ENCODE measurements at places on chromosomes 7 and 10. TPM values are rescaled to one million over a fixed set of nuclear protein-coding genes. Genes with fewer than 3 reads are reported as not detected.

GRCh38 chr7:2164646-2165045 is 68.1 kb downstream of the MAD1L1 start:
- DNase-seq: no peak

CCZ1 gene
- total RNA-seq: 55.3 TPM

H2BK1 gene
- not detected for total RNA-seq

DNA sequence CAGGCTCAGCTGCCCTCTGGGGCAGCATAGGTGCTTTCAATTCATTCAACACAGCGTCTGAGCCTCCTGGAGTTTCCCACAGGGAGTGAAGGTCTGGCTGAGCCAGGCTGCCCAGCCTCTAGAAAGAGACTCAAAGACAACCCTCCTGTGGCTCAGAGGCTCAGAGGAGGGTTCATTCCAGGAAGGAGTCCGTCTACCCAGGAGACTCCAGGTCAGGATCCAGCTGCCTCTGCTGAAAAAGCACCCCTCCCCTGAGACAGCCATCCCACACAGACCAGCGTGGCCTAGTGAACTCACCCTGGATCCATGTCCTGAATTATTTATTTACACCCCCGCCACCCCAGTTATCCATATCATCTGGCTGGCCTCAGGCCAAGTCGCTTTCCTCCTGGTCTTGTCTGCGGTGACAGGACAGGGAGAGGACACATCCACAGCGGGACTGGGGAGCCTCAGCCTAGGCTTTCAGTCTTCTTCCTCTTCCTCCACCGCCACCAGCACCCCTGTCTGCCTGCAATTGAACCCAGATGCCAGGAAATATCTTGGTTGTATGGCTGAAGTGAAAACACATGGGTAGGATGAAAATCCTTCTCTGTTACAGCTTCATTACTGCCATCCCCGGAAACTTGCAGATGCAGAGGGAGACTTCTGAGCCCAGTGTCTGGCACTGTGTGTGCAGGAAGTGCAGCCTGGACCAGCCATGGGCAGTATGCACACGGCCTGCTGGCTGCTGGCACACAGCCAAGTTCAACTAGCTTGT is 44.0 kb upstream of the COL13A1 start:
- no peak for DNase-seq

DNA sequence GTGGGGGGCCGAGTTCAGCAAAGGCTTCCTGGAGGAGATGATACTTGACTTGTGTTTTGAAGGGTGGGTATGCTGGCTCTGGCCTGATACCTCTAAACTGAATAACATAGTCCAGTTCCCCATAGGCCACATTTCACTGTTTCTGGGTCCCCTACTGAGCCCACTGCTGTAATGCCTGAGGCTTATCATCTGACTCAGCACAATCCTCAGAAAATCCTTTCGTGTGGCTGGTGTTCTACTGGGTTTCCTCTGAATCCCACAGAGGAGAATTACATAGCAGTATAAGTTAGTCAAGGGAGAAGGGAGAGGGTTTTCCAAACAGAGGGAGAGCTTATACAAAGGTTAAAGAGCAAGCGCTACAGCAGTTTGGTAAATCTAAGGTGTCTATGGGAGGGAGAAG is 2.8 kb upstream of the R3HCC1L start:
- DNase-seq: no peak

SLC29A3 gene
- total RNA-seq: 6.5 TPM

PHYHIPL gene
- not detected for total RNA-seq

- no peak for DNase-seq
Observed at GRCh38 chr10:14949291-14949690, 4.6 kb downstream of the DCLRE1C start.

GRCh38 chr10:26468700-26469099 is 30.6 kb downstream of the APBB1IP start:
- DNase-seq: no peak

OTUD1 gene
- 10.2 TPM for total RNA-seq

DNA sequence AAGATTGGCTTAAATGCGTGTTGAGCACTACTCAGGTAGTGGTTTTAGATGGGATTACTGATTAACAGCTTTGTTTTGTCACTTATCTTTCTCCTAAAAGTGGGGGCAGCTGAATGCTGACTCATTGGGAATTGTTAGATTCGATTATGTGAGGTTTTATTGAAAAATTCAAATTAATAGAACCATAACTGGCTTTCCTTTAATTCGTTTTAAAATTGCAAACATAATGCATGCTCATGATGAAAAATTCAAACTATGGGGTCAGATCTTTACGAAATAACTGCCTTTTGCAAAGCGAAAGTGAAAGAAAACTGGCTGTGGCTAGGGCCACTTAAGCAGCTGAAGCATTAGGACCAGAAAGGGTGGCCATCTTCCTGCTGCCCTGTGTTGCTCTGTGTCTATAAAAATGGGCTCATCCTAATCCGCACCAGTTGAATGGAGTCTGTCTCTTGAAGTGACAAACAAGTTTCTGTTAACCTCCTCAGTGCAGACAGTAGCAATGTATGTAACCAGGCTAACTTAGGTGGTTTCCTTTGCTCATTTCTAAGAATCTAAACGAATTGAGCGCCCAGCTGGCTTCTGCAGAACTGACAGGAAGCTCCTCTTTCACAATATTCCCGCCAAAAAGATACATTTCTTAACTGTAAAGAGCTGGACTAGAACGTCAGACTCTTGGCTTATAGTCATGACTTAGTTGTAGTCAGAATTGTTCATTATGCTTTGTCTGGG is 27.8 kb downstream of the DENND10 start:
- no peak for DNase-seq

GRCh38 chr10:3411044-3411443 is 238.5 kb upstream of the PITRM1 start:
- no peak for DNase-seq

DNA sequence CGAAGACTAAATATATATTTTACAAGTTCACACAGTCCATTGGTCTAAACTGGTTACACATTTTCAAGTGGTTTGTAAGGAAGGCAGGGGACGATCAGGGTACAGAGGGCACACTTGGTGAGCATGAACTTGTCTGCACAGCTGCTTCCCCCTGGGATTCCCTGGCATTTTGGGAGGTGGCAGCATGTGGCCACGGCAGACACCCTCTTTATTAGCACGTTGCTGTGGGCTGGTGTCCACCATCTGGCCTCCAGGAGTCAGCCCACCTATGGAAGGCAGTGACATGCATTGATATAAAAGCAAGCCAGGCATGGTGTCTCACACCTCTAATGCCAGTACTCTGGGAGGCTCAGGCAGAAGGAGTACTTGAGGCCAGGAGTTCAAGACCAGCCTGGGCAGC is 350.2 kb downstream of the TYW1 start:
- DNase-seq: no peak

DNA sequence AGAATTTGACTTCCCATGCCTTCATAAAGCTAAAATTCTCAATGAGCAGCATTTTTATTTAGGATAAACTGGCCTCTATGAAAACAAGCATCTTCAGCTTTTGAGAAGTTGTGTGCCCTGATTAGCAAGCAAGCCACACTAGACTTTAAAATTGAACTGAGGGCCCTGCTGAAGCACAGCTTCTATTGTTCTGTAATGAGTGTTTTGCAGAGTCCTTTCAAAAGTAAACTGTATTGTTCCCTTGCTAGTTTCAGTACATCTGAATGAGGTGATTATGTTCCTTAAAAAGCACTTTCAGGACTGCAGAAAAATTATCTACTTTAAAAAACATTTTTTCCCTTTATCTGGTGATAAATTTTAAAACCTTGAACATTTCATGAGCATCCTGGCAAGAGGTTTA is 113.3 kb upstream of the PRPS1L1 start:
- no peak for DNase-seq

CDHR1 gene
- total RNA-seq: not detected

PNLIPRP1 gene
- total RNA-seq: not detected

- no peak for DNase-seq
Observed at GRCh38 chr7:2870471-2870931, 26.4 kb upstream of the GNA12 start.

GRCh38 chr7:45435846-45436245 is 138.3 kb upstream of the ADCY1 start:
- DNase-seq: no peak

DNA sequence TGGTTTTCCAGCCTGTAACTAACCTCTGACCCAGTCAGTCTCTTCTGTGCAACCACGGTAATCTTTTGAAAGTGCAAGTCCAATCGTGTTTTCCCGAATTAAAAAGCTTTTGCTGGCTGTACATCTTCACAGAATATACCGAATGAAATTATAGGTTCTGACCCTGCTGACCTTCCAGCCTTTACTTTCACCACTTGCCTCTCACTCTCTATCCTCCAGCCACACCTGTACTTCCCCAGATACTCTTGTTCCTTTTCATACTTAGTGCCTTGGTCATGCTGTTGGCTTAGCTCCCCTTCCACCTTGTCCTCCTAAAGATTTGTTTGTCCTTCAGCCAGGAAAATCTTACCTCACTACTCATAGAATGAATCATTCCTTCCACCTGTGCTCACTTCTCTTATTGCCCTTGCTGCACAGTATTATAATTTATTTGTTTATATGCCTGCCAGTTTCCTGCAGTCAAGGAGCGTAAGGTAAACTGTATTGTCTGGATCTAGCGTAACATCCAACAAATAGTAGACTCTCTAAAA is 2.3 kb upstream of the PNPLA8 start:
- no peak for DNase-seq

PAX4 gene
- not detected for total RNA-seq

NPSR1 gene
- total RNA-seq: not detected

DNA sequence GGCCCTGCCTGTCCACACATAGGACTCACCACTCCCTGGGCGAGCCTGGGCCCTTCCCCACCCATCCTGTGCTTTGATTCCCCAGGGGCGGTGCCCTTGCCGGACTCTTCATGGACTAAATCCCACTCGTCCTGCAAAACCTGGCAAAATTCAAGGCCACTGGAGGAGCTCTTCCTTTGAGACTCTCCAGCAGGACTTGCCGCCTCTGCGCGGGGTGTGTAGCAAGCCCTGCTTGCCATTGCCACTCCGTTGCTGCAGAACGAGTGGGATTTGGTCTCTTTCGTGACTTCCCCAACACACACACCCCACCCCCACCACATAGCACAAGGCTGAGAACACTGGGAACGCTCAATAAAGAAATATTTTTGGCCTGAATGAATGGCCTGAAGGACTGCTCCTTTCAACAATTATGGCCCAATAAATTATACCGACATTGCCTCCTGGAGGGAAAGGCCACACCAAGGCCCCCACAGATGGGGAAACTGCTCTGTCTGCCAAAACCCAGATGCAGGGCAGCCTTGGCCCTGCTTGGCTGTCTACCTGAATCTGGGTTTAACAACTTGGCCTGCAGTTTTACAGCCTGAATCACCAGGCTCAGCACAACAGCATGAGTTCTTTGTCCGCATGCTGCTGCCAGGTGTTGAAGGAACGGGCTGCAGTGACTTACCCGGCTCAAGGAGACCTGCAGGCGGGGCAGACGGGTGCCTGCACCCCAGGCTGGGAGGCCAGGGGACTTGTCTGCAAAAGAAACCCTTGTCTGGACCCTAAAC is 72.8 kb upstream of the KAT6B start:
- no peak for DNase-seq

RTKN2 gene
- 0.48 TPM for total RNA-seq

DNA sequence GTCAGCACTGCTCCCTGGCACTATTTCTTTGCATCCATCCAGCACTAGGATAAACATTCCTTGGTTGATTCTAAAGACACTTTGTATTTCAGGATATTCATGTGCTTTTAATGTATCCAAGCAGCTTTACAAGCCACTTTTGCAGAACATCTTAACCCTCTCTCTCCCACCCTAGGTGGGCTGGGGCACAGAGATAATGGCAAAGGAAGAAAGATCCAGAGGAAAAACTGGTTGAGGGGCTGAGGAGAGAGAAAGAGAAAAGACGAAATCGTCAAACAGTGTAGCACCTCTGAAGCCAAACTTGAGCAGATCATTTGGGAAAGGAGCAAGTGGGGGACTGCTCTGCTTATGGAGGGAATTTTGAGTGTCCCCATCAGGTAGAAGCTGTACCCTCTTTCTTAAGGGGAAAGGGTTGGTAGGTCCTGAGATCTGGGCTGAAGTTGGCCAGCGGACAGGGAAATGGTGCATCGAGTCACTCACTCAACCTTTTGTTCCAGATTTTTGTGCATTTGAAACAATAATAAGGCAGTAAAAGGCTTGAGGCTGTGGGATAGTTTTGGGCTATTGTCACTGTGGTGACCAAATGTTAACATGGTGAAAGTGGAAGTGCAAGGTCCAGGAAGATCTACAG is 4.2 kb upstream of the HOXA13 start:
- no peak for DNase-seq

DNA sequence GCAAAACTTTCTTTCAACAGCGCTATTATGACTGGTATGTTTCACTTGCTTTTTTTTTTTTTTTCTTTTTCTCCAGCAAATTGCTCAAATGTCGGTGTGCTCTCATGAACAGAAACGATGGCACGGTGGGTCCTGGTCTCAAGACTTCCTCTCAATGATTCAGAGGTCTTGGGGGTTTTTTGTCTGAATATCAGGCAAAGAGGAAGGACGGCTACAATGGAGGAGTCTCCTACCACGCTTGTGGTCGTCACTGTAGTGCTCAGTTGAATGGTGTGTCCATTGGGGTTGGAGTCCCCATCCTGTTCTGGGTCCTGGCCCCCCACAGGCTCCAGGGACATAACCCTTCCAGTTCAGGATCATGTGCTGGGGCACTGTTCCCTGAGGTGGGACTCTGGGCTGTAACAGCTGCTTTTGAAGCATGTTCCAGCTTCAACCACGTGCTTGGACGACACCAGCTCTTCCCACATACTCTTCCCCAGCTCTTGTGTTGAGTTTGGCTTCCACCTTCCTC is 266.7 kb upstream of the KLF6 start:
- no peak for DNase-seq

DNA sequence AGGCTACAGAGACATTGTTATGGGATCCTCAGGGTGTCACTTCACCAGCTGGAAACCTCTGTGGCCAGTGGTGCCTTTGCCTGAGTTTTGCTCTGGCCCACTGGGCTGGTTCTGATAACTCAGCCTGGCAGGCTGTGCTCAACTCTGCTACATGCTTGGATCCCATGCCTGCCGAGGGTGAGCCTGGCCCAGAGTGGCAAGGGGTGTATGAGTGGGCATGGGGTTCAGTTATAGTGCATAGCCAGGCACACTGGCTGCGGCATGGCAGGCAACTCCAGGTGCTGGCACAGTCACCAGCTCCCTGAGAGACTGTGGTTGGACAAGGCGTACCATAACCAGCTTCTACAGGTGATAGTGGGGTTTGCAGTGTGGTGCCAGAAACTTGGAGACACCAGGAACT is 107.0 kb upstream of the PCDH15 start:
- DNase-seq: no peak

DNA sequence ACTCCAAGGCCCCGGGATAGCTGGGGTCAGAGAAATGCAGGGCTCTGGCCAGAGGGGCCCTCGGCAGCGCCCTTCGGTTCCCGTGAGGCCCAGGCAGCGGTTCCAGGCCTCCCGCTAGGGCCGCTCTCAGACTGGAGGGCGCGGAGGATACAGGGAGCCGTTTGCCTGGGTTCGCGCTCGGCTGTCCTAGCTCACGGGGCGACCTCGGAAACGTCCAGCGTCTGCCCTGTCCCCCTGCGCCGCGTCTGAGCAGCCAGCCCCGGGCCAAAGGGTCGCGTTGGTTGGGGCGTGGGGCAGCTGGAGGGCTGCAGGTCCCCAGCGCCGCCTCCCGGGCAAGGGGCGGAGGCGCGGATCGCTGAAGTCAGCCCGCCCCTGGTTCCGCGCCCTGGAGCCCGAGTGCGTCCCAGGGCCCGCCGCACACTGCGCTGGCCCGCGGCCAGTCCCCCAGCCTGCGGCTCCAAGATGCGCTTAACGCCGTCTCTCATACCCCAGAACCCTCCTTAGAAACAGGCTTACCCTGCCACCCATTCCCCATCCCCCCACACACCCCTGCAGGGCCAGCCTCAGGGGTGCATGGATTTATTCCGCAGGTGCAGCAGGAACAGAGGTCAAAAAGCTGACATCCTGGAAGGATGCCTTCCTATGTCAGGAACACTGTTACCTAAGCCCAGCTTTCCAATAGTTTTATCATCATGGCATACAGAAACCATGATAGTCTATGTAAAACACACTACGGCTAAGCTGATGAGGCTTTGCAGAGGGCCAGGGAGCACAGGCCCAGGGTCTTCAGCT is 22.1 kb upstream of the OPN4 start:
- no peak for DNase-seq
